Type B pancreatic cell (in vitro differentiated cells): ENCODE measurements at places on chromosomes 6 and 20. TPM values are rescaled to one million over a fixed set of nuclear protein-coding genes. Genes with fewer than 3 reads are reported as not detected.

GRCh38 chr6:137792160-137793033 lies 74.7 kb upstream of the TNFAIP3 start:
- no peaks in the 10 kb centered on the region for H3K27me3 ChIP-seq
- H3K36me3 ChIP-seq = no peaks in the 10 kb centered on the region
- H3K27ac ChIP-seq = no peak overlapping the region

Gene CRISP3
- 57.4 and 120 TPM in 2 replicates for total RNA-seq

Gene LPIN3
- total RNA-seq = 17.5 and 31.6 TPM in 2 replicates

- H3K27ac ChIP-seq = no peak overlapping the region
- no peaks in the 10 kb centered on the region for H3K4me1 ChIP-seq
- no peaks in the 10 kb centered on the region for H3K36me3 ChIP-seq
- H3K4me3 ChIP-seq = no peak overlapping the region
These were observed 59.6 kb downstream of the RWDD2A start for GRCh38 chr6:83252719-83253118.

Gene APCDD1L
- 0.26 and 0.53 TPM in 2 replicates for total RNA-seq

DNA sequence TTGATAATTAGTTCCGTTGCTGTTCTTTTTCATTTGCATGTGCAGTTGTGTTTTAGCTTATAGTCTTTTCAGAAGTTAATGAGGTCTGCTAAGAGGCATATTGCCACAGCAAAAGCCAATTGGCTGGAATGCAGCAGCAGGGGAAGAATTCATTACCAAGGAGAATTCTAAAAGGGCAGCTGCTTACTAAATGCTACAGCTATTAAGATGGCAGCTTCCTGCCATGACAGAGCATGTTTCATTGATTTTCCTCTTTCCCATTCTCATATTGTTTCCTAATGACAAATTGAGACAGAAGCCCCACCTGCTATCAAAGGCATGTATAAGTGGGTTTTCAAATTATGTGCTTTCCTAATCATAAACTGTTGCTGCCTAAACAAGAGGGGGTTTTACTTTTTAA lies 66.6 kb downstream of the CLVS2 start:
- no peak for DNase-seq
- no peaks in the 10 kb centered on the region for H3K27me3 ChIP-seq
- H3K36me3 ChIP-seq = no peaks in the 10 kb centered on the region
- no peak overlapping the region for H3K27ac ChIP-seq
- H3K4me1 ChIP-seq = no peaks in the 10 kb centered on the region

Gene C20orf202
- total RNA-seq = 0.24 and 0.33 TPM in 2 replicates

Gene TGM3
- total RNA-seq = 1.4 and 1.5 TPM in 2 replicates

GRCh38 chr6:156517088-156517487 lies 260.1 kb upstream of the ARID1B start:
- peaks cover 4% of the 10 kb centered on the region for H3K27me3 ChIP-seq
- no peak overlapping the region for H3K4me3 ChIP-seq
- H3K27ac ChIP-seq = no peak overlapping the region
- H3K36me3 ChIP-seq = no peaks in the 10 kb centered on the region
- no peaks in the 10 kb centered on the region for H3K4me1 ChIP-seq
- DNase-seq = no peak

Gene SFT2D1
- total RNA-seq = 29.5 and 36.0 TPM in 2 replicates

- no peaks in the 10 kb centered on the region for H3K27me3 ChIP-seq
- no peak overlapping the region for H3K27ac ChIP-seq
- H3K36me3 ChIP-seq = peaks cover 13% of the 10 kb centered on the region
- H3K4me3 ChIP-seq = peak overlapping the region; percentile 90
- peaks cover 23% of the 10 kb centered on the region for H3K4me1 ChIP-seq
These were observed 2.6 kb downstream of the PTK7 start for GRCh38 chr6:43078691-43079090.

Gene MED20
- total RNA-seq = 31.8 and 35.7 TPM in 2 replicates

DNA sequence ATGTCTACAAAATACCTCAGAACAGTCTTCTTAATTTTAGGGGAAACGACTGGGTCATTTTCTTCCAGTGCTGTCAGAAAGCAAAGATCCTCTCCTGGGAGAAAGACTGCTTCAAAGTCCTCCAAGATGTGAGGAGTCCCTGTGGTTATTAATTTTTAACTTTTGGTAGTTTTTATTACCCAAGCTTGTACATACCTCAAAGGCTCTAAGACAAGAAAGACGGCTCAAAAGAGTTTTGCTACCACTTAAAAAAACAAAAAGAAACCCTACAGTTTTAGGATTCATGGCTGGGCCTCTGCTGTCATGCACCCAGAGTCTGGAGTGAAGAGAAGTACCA lies 56.1 kb upstream of the APCDD1L start:
- DNase-seq = no peak
- peaks cover 45% of the 10 kb centered on the region for H3K4me1 ChIP-seq
- no peak overlapping the region for H3K4me3 ChIP-seq
- H3K27ac ChIP-seq = peak overlapping the region; percentile 70
- H3K36me3 ChIP-seq = no peaks in the 10 kb centered on the region
- peaks cover 12% of the 10 kb centered on the region for H3K27me3 ChIP-seq

- no peaks in the 10 kb centered on the region for H3K27me3 ChIP-seq
- H3K36me3 ChIP-seq = no peaks in the 10 kb centered on the region
- no peak for DNase-seq
- H3K27ac ChIP-seq = no peak overlapping the region
- no peak overlapping the region for H3K4me3 ChIP-seq
These were observed 55.7 kb downstream of the PLCB1 start for GRCh38 chr20:8187740-8188139.

Gene ISM1
- total RNA-seq = 0.81 and 9.0 TPM in 2 replicates

DNA sequence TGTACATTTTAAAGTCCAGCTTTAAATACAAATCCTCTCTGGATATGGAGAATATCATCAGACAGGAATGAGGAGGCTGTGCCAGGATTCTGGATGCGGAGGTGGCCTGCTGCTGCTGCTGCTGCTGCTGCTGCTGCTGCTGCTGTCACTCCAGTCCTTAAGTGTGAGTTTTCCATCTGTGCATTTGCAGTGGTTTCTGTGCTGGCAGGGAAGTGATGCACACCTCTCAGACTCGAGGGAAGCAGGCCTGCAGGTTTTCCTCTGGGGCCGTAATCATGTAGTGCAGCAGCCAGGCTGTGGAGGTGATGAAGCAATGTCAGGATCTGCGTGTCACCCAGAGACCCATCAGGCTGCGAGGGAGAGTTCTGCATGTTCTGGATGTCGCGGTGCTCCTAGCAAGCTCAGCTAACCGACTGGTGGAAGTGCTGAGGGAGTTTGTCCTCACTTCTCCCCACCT lies 32.0 kb downstream of the CFAP61 start:
- no peaks in the 10 kb centered on the region for H3K36me3 ChIP-seq
- H3K4me3 ChIP-seq = no peak overlapping the region
- H3K27ac ChIP-seq = no peak overlapping the region
- peaks cover 13% of the 10 kb centered on the region for H3K27me3 ChIP-seq

- peaks cover 6% of the 10 kb centered on the region for H3K27me3 ChIP-seq
- peaks cover 34% of the 10 kb centered on the region for H3K4me1 ChIP-seq
These were observed 135.1 kb downstream of the EDN3 start for GRCh38 chr20:59435518-59435917.

Gene RWDD2A
- 3.6 and 4.5 TPM in 2 replicates for total RNA-seq

DNA sequence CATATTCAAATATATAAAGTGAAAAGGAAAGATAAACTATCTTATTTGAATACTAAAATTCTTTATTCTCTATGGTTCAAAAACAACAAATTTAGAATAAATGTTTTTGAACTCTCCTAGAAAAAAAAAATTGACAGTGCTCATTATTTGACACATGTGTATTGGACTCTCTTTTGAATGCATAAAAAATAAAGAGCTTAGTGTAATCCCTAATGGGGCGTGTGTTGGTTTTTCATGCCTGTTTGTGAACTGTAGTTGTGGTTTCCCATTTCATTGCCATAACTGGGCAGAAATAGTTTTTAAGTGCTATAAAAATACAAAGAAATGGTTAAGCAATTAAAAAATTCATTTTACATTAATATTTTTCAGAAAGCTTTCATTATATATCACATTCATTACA lies 101.3 kb downstream of the REV3L start:
- peaks cover 43% of the 10 kb centered on the region for H3K36me3 ChIP-seq
- no peak overlapping the region for H3K27ac ChIP-seq
- H3K4me3 ChIP-seq = no peak overlapping the region
- H3K4me1 ChIP-seq = no peaks in the 10 kb centered on the region

- peaks cover 3% of the 10 kb centered on the region for H3K36me3 ChIP-seq
- no peaks in the 10 kb centered on the region for H3K27me3 ChIP-seq
- no peak overlapping the region for H3K27ac ChIP-seq
- H3K4me3 ChIP-seq = no peak overlapping the region
- peaks cover 31% of the 10 kb centered on the region for H3K4me1 ChIP-seq
These were observed 100.1 kb downstream of the ZFAND3 start for GRCh38 chr6:37919417-37920157.

DNA sequence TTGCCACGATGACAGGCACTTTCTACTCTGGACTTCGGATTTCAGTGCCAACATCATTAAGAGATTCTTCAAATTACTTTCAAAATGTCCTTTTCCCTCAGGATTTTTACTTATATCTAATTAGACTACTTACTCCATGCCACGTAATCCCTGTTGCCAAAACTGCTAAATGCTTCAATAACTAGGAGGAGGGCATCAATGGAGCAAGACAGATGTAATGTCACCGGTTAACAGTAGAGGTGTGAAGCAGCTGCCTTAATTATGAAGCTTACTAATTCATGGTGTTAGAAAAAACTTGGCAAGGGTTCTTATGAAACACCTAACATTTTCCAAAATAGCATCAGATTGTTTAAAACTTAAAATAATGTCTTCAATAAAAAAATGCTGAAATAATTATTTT lies 111.2 kb upstream of the SIM1 start:
- no peak overlapping the region for H3K4me3 ChIP-seq
- no peak for DNase-seq
- H3K27ac ChIP-seq = no peak overlapping the region
- H3K4me1 ChIP-seq = no peaks in the 10 kb centered on the region

DNA sequence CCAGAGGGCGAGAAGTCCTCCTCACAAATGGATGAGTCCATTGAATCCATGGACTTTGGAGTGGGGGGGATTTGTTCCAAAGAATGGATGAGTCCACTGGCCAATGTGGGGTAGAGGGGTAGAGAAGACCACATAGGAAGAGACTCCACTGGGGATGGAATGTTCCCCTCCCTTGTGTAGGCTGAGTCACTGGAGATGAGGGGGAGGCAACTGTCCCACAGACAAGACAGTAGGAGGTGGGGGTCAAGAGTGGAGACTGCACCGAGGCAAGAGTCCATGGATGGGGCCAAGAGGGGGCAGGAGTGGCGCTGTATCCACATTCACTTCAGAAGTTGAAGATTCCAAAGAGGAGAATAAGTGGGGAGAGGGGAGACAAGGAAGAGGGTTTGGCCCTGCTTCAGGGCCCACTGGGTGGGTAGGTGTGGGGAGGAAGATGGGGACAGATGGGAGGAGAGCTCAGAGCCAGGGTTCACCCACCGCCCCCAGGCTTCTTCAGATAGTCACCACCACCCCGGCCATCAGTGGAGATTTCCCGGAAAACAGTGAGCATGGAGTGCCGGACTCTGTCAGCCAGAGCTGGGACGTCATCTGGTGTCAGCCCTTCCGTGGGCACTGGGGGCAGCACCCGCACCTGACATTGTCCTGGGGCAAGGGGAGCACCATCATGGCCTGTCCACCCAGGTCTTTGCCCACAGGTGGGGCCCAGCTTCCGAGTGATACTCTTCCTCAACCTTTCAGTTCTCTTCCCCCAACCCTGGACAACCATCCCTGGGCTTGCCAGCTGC lies 4.6 kb downstream of the EGFL8 start:
- H3K27me3 ChIP-seq = no peaks in the 10 kb centered on the region
- peak overlapping the region; percentile 61 for H3K27ac ChIP-seq
- no peak for DNase-seq
- peaks cover 23% of the 10 kb centered on the region for H3K4me1 ChIP-seq
- H3K4me3 ChIP-seq = no peak overlapping the region

Gene DEFB124
- total RNA-seq = not detected in 2 replicates

DNA sequence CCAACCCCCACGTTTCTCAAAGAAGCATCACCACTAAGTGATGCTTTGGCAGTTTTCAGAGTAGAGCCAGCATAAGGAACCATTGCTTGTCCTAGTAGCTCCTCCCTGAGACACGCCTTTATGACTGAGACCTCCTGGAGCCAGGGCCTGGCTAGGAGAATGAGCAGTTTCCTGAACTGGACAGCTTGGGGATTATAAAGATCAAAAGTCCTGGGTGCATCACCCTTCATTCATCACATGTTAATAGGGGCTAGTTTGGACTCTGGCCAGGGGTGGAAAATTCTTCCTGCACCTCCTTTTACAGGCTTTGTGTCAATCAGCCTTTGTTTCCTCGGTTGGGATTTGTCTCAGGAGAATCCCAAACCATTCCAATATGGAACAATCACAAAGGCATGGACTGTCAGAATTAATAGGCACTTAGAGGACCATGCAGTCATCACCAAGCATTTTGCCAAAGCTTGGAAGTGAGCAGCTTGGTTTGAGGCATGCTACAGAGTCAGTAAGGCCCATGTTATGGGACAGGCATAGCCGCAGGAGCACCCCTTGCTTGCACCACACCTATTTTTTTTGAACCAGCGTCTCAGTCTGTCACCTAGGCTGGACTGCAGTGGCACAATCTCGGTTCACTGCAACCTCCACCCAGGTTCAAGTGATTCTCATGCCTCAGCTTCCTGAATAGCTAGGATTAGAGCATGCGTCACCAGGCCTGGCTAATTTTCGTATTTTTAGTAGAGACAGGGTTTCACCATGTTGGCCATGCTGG lies 64.9 kb upstream of the TGM3 start:
- peaks cover 4% of the 10 kb centered on the region for H3K27me3 ChIP-seq
- peaks cover 18% of the 10 kb centered on the region for H3K4me1 ChIP-seq
- no peaks in the 10 kb centered on the region for H3K36me3 ChIP-seq
- no peak for DNase-seq

DNA sequence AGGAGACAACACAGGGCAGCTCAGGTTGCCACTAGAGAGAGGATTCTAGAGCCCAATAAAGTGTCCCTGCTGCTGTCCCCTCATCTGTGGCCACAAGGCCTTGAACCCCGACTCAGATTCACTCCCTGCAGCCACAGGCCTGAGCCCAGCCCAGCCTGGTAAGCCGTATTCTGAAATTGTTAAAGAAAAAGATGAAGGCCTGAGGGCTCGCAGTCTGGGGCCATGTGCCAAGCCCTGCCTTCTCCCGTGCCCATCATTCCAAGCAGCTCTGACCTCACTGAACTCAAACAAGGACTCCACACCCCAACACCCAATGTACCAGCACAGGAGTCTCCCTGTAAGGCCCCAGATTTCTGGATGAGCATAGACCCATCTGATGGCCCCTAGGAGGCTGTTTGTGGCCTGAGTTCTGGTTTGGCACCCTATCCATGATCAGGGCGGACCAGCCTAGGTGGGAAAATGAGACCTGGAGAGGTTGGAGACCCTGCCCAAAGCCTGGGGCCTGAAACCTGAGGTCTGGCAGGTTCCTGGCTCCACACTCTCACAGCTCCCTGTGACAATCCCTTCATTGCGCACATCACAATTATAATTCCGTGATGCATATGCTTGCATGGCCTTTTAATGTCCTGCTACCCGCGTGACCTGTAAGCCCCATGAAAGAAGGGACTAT lies 62.0 kb upstream of the TOP1 start:
- peak; percentile 54 for DNase-seq
- H3K27me3 ChIP-seq = peaks cover 13% of the 10 kb centered on the region
- H3K36me3 ChIP-seq = no peaks in the 10 kb centered on the region
- no peak overlapping the region for H3K4me3 ChIP-seq

GRCh38 chr6:100446115-100447080 lies 18.3 kb downstream of the SIM1 start:
- H3K4me3 ChIP-seq = peak overlapping the region; percentile 13
- H3K36me3 ChIP-seq = peaks cover 4% of the 10 kb centered on the region
- peaks cover 31% of the 10 kb centered on the region for H3K27me3 ChIP-seq
- peaks cover 7% of the 10 kb centered on the region for H3K4me1 ChIP-seq
